Suppressor macrophage treated with lipopolysaccharide for 4 hours (primary cell): ENCODE measurements at places on chromosomes 7 and 10.

DNA sequence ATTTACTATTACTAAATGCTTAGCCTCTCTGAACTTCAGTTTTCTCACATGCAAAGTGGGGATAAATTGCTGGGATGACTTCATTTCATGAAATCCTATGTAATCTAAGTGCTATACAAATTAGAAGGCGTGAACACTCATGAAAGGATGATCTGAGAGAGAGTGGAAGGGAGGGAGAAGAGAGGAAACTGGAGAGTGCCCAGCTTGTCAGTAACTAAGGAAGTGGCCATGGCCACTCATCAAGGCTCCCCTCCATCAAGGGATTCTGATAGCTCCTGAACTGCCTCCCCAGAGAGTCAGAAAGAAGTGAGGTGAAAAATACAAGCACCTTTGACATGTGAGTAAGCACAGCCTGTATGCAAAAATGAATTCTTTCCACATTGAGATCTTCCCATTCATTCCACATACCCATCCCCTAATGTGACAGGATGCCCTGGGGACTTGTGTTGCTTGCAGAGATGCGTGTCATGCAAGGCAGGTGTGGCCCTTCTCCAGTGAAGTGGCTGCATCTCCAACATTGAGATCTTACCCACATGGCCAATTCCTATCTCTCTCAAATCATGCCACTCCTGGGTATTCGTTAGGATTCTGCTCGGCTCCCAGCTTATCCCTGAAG lies 76.5 kb upstream of the ITPRID1 start:
- DNase-seq = no peak

DNA sequence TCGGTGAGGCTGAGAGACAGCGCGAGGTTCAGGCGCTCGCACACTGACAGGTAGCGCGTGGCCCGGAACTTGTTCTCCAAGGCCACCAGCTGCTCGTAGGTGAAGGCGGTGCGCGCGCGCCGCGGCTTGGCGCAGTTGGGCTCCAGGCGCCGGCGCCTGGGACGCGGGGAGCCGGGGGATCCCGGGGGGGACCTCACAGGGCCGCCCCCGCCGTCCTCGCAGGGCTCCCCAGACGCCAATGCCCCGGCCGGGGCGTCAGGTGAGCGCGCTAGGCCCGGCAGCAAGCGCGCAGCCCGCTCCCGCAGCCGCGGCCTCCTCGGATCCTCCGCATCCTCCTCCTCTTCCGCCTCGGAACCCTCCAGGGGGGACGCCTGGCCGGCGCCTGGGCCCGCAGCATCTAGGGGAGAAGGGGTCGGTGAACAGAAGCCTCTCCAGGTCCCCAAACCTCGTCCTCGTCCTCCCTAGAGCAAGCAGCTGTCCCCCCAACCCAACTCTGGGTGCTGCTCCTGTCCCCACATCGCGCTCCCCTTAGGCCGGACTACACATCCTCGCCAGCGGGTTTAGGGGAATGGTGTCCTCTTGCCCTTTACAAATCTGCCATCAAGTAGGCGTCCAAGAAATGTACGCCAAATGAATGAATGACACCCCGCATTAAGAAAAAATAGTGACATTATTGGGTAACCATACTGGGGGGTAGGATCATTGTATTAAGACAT lies 1.9 kb downstream of the NKX1-2 start:
- DNase-seq = no peak

DNA sequence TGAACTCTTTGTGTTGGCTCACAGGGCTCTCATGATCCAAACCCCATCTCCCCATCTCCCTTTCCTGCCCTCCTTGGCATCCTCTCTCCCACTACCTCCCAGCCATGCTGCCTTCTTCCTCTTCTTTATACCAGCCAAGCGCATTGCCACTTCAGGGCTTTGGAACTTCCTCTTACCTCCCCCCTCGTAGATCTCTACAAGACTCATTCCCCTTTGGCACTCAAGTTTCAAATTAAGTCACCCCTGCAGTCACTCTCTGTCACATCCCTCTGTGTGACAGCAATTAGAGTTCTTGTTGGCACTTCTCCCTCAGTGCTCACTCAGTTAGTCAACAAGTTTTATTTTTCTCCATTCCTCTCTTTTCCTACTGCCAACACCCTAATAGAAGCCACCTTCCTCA lies 20.8 kb upstream of the NRP1 start:
- peak; percentile 92 for DNase-seq

DNA sequence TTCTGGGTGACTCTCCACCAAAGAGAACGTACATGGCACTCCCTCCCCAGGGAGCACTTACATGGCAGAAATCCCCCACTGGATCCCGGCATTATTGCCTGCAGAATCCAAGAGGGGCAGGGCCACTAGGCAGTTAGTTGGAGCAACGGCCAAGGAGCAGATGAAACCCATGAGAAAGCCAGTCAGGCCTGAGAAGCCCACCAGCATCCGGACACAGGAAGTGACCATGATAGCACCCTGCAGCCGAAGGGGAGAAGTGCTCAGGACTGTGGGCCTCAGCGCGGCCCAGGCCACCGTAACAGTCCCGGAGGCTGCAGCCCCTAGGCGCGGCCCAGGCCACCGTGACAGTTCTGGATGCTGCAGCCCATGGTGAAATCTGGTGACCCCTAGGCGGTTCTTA lies 43.5 kb downstream of the STRA8 start:
- no peak for DNase-seq

GRCh38 chr10:21261842-21262294 lies 263.6 kb downstream of the SKIDA1 start:
- no peak for DNase-seq

DNA sequence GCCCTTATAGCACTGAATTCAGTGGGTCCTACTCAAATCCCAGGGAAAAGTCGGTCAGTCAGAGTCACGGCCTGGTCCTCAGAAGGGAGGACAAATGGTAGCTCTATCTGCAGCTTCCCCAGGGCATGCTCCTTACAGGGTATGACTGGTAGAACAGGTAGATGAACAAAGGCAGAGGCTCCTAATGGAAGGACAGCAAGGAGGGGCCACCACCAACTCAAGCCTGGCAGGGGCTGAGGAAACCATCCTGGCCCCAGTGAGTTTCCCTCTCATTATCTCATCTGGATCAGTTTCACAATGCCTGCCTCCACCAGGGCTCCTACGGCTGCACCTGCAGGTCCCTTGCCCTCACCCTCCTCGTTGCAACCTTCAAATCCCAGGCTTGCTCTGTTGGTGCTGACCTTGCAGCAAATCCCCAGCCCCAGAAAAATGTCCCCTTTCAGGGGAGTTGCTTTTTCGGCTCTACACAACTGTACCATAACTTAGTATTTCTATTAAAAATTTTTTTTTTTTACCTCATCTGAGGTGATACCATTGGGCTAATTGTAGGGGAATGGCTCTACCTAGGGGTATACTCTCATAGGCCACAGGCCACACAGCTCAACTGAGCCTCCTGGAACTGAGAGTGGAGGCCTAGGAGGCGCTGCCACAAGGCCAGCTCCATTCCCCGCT lies 2.4 kb upstream of the MYO1G start:
- no peak for DNase-seq

DNA sequence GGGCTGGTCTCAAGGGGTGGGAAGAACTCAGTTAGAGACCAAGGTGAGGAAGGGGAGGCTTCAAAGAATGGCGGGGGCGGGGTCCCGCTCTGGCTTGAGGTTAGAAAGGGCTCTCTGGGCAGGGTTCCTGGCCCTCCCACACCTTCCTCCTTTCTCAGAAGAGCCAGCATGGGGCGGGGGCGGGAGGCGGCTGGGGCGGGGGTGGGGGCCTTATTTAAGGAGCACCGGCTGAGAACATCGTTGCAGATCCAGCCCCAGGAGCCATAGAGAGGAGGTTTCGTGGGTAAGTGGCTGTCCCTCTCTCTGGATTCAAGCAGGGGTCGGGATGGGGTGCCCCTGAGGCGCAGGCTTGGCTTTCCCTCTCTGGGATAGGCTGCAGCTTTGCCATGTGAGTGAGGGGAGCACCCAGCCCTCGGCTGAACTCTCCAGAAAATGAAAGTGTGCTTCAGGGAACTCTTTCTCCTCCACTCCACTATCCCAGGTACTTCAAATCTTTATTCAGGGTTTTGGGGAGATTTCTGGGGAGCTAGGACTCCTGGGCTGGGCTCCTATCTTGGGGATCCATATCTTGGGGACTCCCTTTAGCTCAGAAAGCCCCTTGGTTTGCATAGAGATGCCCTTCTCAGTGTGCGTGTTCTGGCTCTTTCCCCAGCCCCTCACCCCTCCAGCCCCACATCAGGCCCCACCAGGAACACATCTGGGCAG lies 3.3 kb upstream of the CUEDC2 start:
- peak; percentile 77 for DNase-seq

GRCh38 chr10:124602121-124602561 lies 140.5 kb downstream of the LHPP start:
- no peak for DNase-seq

GRCh38 chr7:34315032-34315431 lies 343.0 kb upstream of the NPSR1 start:
- no peak for DNase-seq

DNA sequence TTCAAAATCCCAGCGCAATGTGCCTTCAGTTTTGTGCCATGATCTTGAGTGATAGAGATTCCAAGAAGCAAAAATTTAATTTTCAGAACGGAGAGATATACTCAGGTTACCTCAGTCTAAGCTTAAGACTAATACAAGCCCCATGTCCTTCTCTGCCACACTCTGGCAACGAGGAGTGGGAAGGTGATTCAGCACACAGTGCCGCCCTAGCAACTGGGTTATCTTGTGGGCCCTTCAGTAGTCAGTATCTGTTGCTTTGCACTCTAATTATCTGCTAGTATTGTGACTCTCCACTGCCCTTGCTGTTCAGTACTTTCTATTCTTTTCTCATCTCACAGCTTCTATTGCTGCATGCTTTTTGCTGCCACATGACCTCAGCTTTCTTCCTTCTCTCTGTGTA lies 39.2 kb upstream of the MKLN1 start:
- no peak for DNase-seq

- no peak for DNase-seq
Measured at GRCh38 chr10:82497439-82497838, 622.4 kb downstream of the NRG3 start.

GRCh38 chr10:97519342-97519741 lies 20.6 kb downstream of the UBTD1 start:
- DNase-seq = no peak

GRCh38 chr10:117539361-117539773 lies 3.2 kb upstream of the EMX2 start:
- DNase-seq = no peak

DNA sequence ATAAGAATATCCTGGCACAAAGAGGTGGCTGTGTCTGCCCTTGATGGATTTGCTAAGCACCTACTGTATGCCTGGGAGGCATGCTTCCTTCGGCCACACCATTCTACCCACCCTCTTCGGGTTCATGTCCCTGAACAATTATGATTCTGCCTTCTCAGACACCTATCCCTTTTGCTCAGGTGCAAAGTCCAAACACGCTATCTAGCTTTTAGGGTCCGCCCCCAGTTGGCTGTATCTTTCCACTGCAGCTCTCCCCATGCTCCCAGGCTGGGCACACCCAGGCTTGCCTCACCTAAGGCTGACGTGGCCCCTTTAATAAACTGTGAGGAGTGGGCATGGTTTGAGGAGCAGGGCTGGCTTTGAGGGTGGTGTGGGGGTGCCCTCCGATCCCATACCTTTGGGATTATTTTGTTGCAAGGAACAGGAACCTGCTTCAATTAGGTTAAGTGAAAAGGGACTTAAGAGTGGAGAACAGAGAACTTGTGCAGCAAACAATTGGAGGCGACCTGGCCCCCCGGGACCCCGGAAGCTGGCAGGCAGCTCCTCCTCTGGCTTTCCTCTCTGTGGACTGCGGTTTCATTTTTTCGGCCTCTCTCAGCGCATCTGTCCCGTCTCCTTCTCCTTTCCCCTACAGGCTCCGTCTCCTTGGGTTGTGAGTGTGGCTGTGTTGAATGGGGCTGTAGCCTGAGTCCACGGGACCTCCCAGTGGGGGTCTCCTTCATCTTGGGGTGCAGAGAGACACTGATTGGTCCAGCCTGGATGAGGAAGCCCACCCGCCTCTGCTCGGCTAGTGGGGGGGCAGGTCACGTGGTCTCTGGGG lies 3.8 kb downstream of the CLIP2 start:
- DNase-seq = no peak

DNA sequence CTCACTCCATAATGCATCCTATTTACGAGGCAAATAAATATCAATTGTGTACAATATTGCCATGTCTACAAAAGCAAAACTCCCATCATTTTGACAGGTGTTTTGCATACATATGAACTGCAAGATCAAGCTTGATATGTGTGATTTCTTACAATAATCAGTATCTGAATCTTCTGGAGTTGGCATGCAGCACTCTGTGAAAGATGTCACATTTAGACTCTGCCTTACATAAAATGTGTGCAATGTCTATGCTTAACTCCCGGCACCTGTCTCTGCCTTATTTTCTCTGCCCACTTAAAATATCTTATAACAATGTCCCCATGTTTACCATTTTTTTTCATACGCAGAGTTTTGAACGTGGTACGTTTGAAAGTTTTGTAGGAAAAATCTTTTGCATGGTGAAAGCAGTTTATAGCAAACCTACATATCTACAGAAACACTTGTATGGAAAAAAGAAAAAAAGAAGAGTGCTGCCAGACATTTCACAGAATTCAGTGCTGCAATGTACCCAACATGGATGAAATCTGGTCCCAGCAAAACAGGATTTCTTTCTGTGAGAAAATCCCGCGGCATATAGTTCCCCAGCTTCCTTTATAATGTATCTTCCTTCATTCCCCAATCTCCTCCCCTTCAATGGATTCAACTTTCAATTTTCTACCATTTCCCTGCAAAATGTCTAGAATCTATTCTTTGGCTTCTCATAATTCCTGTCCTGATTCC lies 114.1 kb upstream of the NRP1 start:
- no peak for DNase-seq

DNA sequence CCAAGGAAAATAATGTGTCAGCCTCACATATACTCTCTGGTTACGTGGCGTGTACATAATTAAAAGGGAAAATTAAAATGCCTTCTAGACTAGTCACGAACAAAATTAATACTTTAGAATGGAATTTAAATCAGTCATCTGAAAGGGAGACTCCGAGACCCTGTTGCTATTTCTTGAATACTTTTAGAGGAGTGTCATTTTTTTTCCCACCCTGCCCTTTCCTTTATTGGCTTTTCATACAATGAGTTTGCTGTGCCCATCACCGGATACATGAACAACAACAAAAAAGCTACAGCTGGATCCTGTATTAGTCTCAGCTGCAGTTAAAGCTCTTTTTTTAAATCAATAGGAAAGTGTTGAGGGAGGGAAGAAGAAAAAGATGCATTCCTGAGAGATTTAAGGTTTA lies 20.1 kb downstream of the CYTH3 start:
- no peak for DNase-seq

DNA sequence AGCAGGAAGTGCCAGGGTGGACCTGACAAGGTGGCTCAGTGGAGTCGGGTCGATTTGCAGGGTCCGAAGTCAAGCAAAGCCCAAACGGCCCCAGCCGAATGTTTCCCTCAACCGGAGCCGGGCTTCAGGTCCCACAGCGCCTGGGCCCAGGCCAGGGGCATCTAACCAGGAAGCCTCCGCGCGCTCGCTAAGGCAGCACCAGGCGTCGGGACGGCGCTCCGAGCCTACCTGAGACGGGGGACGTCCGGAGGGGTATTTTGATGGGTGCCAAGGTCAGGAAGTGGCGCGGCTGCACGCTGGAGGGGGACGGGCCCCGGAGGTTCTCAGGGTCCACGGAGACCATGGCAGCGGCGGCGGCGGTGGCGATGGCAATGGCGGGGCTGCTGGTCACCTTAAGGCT lies 51.5 kb downstream of the TCERG1L start:
- DNase-seq = no peak

- no peak for DNase-seq
Measured at GRCh38 chr10:72098836-72099599, 10.7 kb upstream of the SPOCK2 start.
